ENCODE measurements at places on chromosomes 3 and 15.

DNA sequence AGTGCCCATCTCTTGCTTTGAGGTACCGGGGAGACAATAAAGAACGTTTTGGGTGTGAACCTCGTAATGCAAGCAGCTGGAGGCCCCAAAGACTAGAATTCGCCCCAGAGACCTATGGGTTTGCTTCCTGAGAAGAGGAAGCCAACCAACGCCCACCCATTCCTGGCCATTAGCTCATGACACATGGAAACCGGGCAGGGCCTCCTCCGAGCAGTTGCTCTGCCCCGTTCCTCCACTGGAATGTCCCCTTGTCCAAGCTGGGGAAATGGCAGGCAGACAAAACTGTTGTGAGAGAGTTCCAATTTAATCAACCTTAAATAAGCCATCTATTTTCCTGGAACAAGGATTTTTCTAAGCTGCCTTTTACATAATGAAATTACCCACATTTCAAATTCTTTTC lies 250.9 kb upstream of the IGF1R start:
- no peak for DNase-seq

DNA sequence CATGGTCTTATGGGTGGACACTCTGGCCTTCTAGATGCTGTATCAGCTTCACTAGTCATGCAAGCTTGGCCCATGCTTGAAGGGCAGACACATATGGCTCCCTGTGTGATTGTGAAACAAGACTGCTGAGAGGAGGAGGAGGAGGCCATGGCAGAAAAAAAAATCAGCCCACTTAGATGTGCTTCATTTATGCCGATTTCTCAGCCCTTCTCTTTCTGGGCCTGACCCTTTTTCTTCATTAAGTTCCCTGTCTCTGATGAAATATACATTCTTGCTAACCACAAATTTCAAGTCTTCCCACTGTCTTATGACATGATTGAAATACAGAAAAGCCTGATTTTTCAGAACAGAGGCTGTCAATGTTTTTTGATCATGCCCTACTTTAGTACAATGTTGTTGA lies 213.0 kb upstream of the FEZF2 start:
- DNase-seq: no peak

GRCh38 chr3:38964204-38964603 lies 87.5 kb downstream of the SCN11A start:
- no peak for DNase-seq

DNA sequence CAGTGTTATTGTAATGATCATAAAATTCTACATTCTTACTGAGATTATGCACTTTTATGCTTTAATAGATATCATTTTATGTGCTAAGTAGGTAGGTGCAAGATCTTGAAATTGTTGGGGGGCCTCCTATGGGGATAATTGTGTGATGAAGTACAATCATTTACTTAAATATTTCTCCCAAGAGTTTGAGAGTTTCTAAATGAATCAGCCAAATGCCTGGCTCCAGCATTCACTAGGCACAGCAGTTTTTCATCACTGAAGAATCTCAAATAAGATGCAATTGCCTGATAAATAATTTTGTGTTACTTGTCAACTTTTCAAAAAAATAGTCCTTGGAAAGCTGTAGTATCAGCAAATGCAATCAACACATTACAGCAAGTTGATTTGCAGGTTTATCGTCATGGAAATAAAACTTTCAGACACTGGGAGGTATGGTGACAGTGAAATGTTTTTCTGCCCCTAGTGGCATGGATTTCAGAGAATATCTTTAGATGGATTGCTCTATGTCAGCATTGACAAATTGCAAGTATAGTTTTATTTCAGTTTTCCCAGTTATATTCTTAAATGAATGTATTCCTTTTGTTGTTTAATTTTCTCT lies 167.1 kb downstream of the NEK11 start:
- no peak for DNase-seq

DNA sequence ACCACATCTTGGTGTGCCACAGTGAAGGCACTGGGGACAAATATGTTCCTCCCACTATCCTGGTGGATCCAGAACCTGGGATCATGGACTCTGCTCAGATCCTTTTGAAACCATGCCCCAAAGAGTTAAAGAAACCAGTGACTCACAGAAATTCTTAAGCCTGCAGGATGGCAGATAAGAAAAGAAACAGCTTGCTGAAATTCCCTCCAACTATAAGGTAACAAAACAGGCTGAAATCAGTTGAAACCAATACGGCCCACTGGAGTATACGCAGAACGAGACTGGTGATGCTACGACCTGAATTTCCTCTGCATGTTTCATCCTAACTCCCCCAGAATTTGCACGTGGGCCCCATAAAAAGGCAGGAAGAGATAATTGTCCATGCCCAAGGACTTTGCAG lies 209.6 kb downstream of the TJP1 start:
- DNase-seq: no peak

GRCh38 chr3:144585953-144586352 lies 614.3 kb downstream of the DIPK2A start:
- DNase-seq: no peak

- DNase-seq: no peak
These were observed 20.3 kb downstream of the SPG21 start for GRCh38 chr15:64969401-64969800.

- DNase-seq: no peak
These were observed 46.3 kb downstream of the LSM3 start for GRCh38 chr3:14224895-14225294.

- DNase-seq: no peak
These were observed 34.3 kb upstream of the SNRPA1 start for GRCh38 chr15:101329309-101329863.

GRCh38 chr3:52463416-52463815 lies 8.0 kb downstream of the NISCH start:
- no peak for DNase-seq

DNA sequence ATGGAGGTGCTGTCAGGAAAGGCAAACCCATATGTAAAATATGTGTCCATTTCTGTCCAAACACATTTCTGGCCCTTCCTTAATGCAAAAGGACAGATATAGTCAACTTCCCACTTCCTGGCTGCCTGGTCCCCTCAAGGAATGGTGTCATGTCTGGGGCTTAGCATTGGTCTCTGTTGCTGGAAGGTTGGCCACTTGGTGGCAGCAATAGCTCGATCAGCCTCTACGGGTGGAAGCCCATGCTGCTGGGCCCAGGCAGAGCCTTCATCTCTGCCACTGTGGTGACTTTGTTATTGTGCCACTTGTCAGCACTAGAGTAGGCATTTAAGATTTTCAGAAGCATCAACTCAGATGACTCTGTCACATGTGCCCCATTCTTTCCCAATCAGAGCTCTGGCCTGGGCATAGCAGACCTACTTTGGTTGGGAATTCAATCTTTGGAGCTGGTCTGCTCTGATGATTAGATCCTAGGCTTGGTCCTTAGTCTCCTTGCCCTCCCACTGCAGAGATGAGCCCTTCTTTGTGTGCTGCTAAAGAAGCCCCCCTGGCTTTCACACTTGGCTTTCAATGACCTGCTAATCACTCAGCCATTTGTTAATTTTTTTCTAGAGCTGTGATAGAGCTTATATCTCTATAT lies 51.0 kb upstream of the SPSB4 start:
- DNase-seq: peak; percentile 33

DNA sequence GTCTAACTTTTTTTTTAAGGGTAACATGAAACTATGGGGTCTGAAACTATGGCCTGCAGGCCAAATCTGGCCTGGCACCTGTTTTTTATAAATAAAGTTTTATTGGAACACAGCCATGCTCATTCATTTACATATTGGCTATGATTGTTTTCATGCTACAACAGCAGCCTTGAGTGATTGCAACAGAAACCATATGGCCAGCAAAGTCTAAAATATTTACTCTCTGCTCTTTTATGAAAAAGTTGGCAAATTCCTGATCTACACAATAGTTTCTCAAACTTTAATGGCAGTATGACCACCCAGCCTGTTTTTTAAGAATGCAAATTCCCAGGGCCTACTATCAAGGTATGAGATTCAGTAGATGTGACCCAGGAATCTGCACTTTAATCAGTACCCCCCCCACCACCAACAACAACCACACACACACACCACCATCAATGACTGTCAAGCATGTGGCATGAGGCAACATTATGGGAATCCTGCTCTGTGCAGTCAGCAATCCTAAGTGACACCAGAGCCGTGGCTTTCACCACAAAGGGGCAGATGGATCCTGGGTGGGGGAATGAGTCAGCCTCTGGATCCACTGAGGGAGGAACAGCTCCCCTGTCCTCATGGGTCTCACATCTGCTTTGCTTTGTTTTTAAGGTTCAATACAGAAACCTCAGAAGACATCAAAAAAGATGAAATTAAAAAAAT lies 142.8 kb downstream of the NTRK3 start:
- no peak for DNase-seq

DNA sequence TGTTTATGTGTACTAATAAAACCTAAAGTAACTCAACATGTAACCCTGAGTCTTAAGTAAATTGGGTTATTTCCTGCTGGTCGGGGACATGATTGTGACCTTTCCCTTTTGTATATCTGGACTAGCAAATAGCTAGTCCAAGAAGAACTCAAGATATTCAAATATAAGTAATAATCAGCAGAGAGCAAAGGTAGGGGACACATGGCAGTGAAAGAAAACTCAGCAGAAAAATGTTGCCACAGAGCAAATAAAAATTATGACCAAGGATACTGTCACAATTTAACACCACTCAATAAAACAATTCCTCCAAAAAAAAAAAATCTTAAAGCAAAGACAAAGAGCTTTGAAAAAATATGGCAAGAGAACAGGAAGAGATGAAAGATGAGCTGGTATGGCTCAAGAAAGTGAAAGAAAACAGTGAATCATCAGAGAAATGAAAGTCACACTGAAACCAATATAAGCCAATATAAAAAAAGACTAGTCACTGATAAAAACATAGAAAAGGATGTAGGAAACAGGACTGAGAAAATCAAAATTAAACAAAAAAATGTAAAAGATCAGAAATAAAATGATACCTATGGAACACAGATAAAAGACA lies 43.4 kb downstream of the HLTF start:
- DNase-seq: no peak

DNA sequence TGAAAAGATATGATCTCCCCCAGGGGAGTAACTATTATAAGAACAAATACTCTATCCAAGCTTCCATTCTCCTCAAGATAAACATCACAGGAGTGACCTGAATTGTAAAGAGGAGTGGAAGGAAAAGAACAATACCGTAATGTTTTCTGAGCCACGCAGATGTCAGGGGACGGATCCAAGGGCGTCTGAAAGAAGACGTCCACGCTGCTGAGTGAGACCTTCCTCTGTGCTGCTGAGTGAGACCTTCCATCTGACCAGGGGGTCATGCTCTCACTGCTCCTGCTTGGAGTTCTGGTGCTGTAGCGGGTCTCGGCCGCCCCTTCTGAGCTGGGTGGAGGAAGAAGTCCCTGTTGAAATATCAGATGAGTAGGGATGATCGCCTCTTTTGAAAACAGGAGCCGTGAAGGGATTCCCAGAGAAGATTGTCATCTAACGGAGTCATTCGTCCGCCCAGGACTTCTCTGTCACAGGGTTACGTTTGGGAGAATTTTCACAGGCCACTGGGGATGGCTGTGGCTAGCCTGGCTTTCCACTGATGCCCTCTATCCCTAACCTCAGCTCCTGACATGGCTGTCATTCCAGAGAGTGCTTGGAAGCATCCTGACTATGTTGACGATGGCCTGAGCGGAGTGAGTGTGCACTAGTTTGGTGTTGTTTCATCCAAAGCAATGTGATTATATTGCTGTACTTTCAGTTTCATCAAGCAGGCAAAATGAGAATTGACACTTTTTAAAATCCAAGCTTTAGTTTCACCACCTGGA lies 184.9 kb downstream of the APBA2 start:
- DNase-seq: no peak

DNA sequence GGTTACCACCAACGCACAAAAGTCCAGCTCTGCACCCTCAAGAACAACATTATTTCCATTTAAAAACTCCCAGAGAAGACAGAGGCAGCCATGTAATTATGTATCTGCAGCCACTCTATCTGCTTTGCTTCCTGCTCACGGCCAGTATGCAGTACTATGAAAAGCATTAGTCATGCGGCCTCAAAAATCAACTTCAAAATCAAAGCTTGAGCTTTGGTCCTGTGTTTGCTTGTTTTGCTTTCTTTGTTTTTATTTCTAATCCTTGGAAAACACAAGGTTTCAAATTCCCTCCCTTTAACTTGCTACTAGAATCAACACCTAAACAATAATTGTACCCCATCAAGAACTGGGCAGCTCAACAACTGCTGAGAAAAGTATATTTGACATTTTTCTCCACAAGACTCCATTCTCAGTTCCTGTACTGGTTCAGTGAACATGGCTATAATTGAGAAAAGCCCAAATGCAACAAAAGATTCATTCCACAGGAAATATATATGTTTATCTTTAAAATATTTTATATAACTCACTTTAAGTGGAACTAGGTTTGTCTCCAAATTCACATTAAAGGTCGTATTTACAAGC lies 37.6 kb downstream of the GBE1 start:
- DNase-seq: no peak

DNA sequence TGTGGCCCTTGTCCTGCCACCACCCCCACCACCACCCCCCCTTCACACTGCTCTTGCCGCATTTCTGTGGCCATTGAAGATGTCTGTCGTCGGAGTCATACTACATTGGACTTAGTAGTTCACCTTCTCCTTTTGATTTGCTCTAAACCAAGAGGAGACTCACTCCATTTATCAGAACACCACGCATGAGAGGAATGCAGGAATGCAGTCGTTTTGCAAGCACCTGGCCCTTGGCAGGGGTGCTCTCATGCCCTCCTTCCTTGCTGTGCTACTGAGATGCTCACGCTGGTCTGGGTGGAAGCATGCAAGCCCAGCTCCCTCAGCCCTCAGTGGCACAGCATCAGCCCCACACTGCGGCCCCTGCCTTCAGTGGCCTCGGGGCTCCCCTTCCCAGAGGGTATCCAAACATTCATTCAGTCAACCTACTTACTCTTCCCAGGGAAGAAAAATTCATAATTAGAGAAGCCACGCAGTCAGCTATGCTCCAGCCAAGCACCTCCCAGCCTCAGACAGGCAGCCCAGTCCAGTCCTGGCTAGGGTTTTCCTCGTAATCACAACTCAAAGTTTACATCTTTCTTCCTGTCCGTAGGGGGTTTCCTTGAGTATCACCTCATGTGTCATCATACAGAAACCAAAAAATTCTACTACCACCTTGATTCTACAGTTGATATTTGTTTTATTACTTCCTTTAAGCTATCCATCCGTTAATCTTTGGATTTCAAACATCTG lies 520.0 kb downstream of the GABRG3 start:
- no peak for DNase-seq

DNA sequence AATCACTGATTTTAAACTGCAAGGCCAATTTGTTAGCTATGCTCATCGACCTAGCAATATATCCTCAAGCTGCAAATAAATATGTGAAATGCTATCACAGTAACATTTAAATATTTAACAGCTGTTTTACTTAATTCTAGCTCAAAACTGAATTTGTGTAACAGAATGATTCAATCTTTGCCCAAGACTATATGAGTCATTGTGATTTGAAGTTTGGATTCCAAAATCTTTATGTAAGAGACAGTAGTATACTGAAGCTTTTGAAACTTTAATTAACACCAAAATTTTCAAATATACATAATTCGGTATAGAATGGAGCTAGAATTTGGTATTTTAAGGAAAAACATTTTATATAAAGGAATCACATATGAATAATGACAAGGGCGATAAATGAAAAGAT lies 603.0 kb upstream of the ROBO2 start:
- no peak for DNase-seq

- DNase-seq: no peak
These were observed 20.4 kb upstream of the PSTPIP1 start for GRCh38 chr15:76974456-76975036.

- DNase-seq: no peak
These were observed 141.0 kb upstream of the HACD2 start for GRCh38 chr3:123725652-123726400.

GRCh38 chr3:2558796-2559195 lies 460.1 kb downstream of the CNTN4 start:
- DNase-seq: no peak

All from CD4-positive, alpha-beta T cell treated with Interleukin-2 at 100 ng/mL for 4 hours (primary cell).